Prostate gland (tissue), 2 donors: ENCODE measurements at places on chromosomes 4 and X. TPM values are rescaled to one million over a fixed set of nuclear protein-coding genes. Genes with fewer than 3 reads are reported as not detected.

DNA sequence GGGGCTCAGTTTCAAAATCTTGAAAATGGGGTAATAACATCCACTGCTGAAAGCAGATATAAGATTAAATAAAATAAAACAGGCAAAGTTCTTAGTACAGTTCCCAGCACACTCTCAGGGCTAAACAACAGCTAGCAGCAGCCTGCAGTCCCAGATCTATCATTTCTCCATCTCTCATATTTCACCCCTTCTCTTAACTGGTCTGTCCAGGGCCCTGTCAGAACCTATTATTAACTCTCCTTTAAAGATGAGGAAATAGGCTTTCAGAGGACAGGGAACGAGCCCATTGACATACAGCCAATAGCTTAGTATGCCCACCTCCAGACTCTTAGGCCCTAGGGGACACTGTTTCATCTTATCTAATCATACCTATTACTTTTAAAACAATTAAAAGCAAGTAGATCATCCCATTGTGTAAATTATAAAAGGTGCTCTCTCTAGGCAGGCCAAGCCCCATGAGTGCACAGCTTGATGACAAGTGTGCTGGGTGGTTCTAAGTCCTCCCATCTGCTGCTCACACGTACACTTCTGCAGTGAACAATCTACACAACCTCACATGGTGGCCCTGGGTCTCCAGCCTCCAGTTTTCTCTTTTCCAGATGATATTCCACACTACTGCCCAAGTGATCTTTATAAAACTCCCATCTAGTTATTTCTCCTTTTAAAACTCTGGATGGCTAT, 119.0 kb downstream of the APBB2 start:
- no peak for DNase-seq

DNA sequence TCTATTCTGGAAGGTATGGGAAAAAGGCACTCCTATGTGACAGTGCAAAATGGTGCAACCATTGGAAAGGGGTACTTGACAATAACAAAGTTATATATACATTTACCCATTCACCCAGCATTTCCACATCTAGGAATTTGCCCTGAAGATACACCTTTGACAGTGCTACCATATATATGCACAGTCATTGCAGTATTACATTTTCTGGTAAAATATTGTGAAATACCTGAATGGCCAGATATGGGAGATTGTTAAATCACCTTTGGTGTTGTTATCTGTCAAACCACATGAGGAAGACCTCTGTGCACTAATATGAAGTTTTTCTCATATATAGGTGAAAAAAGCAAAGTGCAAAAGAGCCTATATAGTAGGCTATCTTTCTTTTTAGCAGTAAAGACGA, 53.5 kb downstream of the SMAD1 start:
- DNase-seq: no peak

DNA sequence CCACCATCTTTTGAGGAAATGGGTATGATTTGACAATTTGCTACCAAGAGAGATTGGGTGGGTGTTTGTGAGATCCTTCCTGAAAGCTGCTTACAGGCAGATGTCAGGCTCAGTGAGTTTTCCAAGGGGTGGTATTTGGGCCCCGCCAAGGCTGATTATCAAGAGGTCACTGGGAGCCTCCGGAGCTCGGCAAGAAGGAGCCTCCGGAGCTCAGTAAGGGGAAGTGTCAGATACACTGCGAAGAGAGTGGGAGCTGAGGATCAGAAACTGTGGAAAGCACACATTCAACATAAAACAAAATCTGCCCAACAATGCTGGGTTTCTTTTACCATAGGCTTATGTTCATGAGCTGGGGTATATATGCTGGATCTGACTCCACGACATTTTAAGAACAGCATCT, 714 bp downstream of the RTL3 start:
- no peak for DNase-seq

DNA sequence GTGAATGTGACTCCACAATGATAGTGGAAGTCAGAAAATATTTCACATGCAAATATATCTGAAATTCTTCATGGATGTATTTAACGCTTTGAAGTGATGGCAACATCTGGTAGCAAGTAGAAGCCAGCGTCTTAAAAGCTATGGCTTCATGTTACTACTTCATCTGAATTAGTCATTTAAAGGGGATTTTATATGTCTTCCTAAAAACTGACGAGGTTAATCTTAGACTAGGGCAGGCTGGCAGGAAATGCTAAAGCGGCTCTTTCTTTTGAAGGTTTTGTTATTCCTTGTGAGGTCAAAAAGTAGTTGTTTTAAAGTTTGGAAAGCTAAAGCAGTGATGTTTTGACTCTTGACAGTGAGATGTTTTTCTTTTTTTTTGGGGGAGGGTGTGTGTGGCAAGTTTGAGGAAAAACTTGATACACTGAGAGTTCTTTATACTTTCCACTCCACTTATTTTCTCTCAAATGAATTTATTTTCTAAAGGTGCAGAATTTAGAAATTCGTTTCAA, 22.6 kb downstream of the PLS3 start:
- DNase-seq: no peak

DNA sequence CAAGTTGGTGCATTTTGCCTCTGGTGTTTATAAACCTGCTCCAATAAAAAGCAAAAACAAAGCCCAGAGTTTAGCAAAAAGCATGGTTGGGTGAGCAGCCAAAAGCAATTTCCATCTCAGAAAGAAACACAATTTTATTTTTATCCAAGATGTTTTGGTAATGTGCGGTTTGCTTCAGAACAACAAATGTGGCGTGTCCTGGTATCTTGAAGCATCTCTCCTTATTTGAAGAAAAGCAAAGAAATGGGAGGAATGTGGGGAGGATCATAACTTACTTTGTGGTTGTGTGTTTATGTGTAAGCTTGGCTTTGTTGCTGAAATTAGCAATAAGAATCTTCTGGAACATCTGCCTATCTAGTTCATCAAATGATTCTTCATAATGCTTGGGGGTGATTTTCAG, 88.3 kb upstream of the DDX3X start:
- no peak for DNase-seq

- no peak for DNase-seq
Measured at GRCh38 chr4:120443116-120443515, 376.5 kb upstream of the MAD2L1 start.

DNA sequence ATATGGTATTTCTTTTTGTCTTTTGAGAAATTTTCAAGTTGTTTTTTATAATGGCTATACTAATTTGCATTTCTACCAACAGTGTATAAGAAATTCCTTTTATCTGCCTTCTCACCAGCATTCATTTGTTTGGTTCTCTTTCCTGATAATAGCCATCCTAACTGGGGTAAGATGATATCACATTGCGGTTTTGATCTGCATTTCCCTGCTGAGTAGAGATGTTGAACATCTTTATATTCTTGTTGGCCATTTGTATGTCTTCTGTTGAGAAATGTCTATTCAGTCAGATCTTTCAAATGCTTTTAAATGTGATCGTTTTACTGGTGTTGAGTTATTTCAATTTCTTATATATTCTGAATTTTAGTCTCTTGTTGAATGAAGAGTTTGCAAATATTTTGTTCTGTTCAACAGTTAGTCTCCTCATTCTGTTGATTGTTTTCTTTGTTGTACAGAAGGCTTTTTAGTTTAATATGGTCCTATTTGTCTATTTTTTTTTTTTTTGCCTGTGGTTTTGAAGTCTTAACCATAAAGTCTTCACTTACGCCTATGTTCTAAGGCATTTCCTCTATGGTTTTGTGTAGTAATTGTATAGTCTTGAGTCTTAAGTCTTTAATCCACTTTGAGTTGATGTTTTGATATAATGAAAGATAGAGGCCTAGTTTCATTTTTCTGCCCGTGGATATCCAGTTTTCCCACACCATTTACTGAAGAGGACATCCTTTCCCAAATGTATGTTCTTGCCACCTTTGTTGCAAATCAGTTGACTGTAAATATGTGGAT, 1566.9 kb downstream of the STIM2 start:
- DNase-seq: no peak

DNA sequence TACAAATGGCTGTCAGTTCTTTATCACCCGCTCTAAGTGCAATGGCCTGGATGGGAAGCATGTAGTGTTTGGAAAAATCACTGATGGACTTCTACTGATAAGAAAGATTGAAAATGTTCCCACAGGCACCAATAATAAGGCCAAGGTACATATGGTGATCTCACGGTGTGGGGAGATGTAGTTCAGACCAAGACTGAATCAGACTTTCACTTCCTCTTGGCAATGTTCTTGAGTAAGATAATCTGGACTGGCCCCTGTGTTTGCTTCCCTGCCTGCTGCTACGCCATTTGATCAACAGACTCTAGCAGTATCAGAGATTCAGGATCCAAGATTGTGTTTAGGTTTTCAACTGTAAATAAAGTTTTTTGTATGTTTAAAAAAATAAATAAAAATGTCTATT, 682.2 kb upstream of the AMOT start:
- DNase-seq: no peak

- DNase-seq: no peak
Measured at GRCh38 chr4:3215733-3216132, 33.2 kb upstream of the MSANTD1 start.

DNA sequence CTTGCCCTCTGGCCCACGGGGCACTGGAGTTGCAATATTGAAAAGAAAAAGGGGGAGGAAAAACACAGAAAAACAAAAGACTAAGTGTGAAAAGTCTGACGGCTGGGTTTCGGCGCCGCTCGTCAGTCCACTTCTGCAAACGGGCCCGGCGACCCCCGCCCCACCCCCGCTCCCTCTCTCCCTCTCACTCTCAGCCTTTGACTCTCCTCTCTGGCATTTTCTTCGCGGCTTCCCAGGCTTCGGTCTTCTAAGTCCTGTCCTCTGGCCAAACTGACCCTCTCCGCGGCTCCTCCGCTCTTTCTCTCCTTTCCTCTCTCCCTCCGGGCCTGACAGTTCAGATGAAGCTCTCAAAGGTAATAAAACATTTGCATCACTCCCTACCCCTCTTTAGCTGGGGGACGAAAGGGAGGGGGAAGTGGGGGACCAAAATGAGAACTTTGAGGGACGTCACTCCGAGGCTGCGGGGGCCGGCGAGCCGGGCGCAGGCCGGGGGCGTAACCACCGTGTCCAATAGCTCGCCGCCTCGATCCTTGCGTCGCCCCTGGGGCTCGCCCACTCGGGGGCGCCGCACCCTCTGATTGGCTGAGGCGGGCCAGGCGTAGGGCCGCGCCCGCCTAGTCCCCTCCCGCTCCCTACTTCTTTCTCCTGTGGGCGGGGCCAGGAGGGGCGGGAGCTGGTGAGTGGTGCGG, at the start of gene NKX6-1:
TSS of gene NKX6-1 (minus strand) at position 358 of the 689 bp plus-strand sequence. CDS start 1,064 bp downstream, outside the sequence.
- no peak for DNase-seq

GRCh38 chrX:10233173-10233572, 76.4 kb downstream of the CLCN4 start:
- no peak for DNase-seq

GRCh38 chrX:109719264-109719663, 13.8 kb downstream of the ACSL4 start:
- DNase-seq: no peak

- no peak for DNase-seq
Measured at GRCh38 chrX:1325515-1326116, 11.0 kb upstream of the IL3RA start.

- DNase-seq: no peak
Measured at GRCh38 chr4:82746705-82747574, 51.7 kb downstream of the SCD5 start.

DNA sequence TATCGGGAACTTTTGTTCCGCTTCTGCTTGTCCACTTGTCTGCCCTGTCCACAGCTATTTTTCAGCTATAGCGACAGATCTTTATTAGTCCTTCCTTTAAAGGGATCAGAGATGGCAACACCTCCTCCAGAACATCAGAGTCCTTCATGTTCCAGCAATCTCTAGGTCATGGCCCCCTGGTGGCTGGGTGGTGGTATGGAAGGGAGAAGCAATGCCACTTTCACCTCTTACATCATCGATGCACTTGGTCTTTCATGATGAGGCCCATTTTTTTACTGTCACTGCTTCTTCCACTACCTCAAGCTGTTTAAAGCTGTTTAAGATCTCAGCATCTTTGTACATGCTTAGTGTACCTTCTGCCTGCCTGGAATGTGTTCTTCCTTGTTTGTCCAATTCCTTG, 106.7 kb downstream of the ARHGAP6 start:
- DNase-seq: no peak

GRCh38 chr4:80340036-80340435, 4.5 kb downstream of the CFAP299 start:
- DNase-seq: no peak

DNA sequence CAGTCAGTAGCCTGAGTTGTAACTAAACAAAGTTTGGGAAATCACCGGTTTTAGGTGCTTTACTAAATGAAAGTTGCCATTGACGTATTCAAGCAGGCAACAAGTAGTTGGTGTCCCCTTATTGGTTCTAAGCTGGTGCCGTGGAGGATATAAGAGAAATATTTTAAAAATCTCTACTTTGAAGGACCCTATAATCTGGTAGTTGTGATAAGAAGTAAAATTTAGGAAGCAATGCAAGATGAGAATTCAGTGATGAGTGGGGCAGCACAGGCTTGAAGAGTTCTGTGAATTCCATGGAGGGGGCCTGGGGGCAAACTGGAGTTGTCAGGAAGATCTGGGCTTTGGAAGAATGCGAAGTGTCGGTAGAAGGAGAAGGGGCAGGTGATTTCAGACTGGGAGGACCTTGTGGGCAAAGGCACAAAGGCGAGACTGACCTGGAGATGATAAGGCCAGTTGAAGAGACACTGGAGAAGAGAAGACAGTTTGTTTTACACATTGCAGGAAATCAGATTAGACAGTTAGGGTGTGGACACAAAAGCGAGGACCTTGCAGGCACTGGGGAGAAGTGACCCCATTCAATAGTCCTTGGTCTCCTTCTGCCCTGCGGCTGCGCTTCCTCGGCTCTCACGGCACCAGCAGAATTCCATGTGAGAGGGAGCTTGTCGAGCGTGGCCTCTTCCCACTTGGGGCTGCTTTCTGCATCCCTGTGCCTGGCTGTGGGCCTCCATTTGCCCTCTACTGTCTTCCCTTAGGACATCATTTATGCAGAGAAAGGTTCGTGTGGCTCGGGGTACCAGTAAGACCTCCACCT, 1.3 kb downstream of the RHOH start:
- no peak for DNase-seq

DNA sequence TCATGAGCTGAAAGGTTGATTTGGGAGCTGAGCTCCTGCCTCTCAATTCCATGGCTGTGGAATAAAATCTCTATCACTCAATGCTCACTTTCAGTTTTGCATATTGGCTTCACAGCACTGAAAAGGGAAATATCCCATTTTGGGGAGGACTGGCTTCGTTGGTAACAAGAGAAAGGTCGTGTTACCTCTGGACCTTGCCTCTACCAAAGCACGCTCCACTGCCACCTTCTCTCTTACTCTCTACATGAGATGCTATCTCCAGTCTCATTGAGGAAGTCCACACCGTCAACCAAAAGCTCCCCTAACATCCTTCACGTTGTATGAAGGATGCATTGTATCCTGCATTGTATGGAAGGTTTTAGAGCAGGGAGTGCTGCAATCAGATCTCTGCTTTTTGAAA, 195.0 kb upstream of the LDB2 start:
- DNase-seq: no peak

Gene OCRL
- total RNA-seq: 77.1 TPM

Gene ELMOD2
- 35.0 TPM for total RNA-seq

Gene PAGE1
- 8.9 TPM for total RNA-seq

Gene GAGE2A
- not detected for total RNA-seq

Gene RAB39B
- total RNA-seq: 3.6 TPM

Gene DDIT4L
- total RNA-seq: 0.85 TPM

Gene TDO2
- 0.09 TPM for total RNA-seq

Gene GLOD5
- not detected for total RNA-seq

Gene CENPVL1
- 3.0 TPM for total RNA-seq

Gene ASMT
- total RNA-seq: 1.0 TPM

Gene LUZP4
- 10.1 TPM for total RNA-seq

Gene QRFPR
- total RNA-seq: 0.40 TPM

Gene MAGEA12
- total RNA-seq: not detected

Gene ARX
- total RNA-seq: 9.3 TPM
